Left renal pelvis (tissue), 4 donors: ENCODE measurements at places on chromosomes 1 and 21.

DNA sequence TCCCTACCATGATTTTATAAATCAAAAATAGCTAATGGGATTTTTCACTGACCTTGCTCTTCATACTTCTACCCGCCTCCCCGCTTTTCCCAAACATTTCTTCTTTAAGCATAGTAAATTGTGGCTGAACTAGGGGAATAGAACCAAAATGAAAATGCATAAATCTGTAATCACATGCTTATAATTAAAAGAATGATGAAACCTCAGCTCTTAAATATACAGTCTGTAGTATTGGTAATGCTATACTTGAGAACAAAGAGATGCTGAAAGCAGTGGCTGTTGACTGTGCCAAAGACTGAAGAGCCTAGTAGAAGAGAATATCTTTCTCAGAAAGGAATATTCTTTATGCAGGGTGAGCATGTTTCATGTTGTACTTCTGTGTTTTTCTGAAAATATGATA lies 249.1 kb downstream of the GREM2 start:
- no peak for DNase-seq

- no peak for DNase-seq
Observed at GRCh38 chr1:224544346-224545110, 71.6 kb upstream of the CNIH3 start.

- no peak for DNase-seq
Observed at GRCh38 chr1:62514746-62515423, 78.0 kb downstream of the USP1 start.

DNA sequence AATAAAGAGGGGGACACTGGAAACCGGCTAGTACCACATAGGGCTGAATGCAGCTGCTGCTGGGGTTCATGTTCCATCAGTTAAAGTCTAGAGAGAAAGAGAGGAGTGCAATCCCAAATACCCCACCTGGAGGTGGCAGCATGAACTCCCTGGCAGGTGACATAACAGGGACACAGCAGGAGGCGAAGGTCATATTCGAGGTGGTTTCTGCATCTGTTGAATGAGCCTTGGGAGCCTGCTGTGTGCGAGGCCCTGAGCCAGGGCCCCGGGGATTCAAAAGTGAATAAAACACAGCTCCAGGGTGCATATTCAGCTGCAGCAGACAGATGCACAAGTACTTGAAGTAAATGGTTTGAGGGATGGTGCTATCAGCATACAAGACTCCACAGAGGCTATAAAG lies 456.8 kb downstream of the SETD4 start:
- no peak for DNase-seq

- DNase-seq, result no peak
Observed at GRCh38 chr1:21815724-21816321, 3.8 kb downstream of the LDLRAD2 start.

DNA sequence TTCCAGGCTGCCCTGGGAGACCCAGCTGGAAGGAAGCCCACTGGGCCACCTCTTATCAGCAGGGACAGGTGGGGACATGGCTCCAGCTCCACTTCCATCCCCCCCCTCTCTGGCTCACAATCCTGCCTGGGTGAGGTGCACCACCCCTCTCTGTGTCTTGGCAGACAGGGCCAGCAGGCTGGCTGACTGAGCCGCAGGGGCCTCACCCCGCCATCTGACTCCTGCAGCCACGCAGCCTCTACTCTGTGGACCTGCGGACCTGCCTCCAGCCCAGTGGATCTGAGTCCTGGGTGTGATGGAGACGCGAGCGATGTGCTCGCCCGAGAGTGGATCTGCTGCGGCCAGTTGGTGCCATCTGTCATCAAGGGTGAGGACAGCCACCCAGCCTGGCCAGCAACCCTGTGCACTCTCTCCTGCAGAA lies 30.1 kb downstream of the RCC2 start:
- DNase-seq, result no peak

DNA sequence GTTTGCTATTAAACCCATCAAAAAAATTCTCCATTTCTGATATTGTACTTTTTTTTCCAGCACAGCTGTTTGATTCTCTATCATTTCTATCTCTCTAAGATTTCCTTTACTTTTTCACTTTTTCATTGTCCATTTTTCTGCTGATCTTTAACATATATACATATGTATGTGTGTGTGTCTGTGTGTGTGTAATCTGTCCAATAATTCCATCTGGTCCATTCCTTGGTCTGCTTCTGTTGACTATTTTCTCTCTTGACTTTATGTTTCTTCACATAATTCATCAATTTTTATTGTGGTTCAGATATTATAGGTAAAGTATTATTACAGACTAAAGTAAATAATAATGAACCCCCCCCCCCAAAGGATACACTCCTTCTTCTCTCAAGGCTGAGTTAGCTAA lies 84.2 kb downstream of the RGS7 start:
- DNase-seq, result no peak

DNA sequence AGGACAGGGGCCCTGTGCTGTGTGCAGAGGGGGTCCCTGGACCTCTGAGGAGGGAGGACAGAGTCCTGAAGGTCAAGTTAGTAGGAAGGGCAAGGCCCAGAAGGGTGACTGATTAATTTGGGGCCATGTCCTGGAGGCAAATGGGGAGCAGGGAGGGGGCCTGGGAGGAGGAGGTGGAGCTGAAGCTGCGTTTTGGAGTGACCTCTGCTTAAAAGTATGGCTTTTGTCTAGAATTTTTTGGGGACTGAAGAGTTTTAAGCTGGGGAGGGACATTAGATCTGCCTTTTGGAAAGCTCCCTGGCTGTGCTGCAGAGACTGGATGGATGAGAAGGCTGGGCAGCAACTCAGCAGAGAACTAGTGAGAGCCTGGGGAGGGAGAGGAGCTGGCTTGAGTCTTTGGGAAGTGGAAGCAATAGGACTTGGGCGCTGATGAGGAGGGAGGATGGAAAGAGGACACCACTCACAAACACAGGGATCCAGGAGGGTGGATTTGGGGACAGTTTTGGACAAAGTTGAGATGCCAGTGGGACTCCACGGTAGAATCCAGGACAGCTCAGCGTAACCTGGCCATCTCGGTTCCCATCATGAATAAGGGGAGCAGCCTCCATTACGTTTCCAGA lies 52.9 kb downstream of the ACBD3 start:
- DNase-seq, result no peak

- DNase-seq, result no peak
Observed at GRCh38 chr1:84164567-84165021, 20.5 kb downstream of the PRKACB start.

DNA sequence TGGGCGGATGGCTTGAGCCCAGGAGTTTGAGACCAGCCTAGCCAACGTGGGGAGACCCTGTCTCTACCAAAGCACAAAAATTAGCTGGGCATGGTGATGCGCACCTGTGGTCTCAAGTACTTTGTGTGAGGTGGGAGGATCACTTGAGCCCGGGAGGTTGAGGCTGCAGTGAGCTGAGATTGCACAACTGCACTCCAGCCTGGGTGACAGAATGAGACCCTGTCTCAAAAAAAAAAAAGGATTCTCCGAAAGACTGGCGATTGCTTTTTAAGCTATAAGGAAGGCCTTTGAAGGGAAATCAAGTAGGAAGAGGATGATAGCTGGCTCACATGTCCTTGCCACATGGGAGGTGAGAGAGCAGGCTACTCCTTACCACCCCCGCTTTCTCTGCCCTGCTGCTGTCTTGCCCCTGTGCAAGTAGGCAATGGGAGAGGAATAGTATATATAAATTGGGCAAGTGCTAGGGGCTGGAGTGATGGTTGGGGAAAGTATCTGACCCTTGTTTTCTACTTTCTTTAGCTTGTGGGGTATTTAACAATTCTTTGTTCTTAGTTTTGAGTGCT lies 3.8 kb upstream of the LAMTOR5 start:
- DNase-seq, result no peak

DNA sequence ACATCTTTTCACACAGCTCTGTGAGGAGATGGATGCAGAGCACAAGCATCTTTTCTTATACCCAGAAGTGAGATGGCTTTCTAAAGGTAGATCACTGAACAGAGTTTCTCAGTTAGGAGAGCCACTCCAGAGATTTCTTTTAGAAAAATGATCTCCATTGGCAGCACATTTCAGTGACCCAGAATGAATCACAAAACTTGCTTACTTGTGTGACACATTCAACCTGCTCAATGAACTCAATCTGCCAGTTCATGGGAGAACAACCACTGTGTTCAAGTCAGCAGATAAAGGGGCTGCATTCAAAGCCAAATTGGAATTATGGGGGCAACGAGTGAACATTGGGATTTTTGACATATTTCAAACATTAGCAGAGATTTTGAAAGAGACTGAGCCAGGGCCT lies 78.3 kb downstream of the UCHL5 start:
- no peak for DNase-seq

GRCh38 chr1:236862219-236862591 lies 67.1 kb downstream of the MTR start:
- DNase-seq, result no peak

GRCh38 chr1:234658138-234658537 lies 48.2 kb upstream of the IRF2BP2 start:
- no peak for DNase-seq

DNA sequence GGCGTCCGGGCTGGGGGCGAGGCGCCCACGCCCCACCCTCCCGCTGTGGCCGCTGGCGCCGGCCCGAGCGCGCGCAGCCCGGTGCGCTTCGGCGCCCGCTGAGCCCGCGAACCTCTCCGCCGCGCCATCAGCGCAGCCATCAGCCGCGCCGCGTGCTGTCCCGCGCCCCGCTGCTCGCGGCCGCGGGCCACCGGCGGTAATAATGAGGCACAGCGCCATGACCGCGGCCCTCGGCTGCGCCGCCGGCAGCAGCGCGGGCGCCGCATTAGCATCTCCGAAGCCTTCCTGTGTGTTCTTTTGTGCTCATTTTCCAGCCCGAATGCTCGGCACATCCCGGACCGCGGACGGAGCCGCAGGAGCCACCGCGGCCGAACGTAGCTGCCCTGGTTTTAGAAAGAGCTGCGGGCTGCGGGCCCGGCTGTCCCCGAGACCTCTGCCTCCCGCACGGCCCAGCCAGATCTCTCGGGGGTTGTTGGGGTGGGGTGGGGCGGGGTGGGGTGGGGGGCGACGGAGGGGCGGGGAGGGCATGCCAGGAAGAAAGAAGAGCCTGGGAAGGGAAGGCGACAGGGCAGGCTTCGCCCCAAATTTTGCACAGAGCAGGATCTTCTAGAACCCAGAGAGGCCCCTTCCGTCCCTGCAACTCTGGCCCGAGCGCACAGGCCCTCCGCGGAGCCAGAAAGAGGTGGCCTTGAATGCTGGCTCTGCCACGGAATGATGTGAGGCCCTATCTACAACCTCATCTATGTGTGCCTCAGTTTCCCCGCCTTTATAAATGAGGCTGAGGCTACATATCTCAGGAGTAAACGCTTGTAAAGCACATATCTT lies 55.3 kb downstream of the RRAGC start:
- no peak for DNase-seq

DNA sequence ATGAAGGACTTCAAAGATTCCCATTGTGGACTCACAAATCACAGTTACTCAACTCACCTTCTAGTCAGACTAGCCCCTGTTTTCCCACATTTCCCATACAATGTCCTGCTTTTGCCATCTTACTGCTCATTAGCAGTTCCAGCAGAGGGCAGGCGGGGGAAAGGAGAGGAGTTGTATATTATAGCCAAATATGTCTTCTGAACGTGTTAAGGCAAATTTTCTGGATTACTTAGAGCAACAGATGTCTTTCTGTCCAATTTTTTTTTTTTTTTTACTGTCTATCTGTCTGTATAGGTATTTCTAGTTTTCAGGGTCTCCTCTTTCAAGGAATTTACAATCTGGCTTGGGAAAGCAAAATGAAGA lies 29.9 kb upstream of the DDAH1 start:
- DNase-seq, result no peak

DNA sequence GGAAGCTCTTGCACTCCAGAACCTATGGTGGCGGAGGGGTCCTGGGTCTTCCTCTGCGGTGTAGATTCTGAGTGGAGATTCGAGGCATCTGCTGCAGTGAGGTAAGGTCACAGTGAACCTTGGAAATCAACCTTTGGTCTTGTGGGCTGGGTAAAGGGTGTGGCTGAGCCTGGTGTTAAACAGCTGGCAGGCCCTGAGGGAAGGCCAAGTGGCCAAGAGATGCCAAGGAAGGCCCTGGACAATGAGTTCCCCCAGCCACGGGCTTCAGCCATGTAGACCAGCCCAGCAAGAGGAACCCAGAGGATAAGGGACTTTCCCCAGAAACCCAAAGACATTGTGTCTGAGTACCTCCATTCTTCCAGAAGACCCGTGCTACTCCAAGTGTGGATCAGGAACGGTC lies 137.2 kb upstream of the ETS2 start:
- no peak for DNase-seq

- DNase-seq, result no peak
Observed at GRCh38 chr1:15573477-15573876, 11.4 kb downstream of the AGMAT start.

- DNase-seq, result no peak
Observed at GRCh38 chr1:239353536-239353935, 32.8 kb upstream of the CHRM3 start.

GRCh38 chr1:231032963-231033362 lies 7.1 kb downstream of the FAM89A start:
- no peak for DNase-seq

DNA sequence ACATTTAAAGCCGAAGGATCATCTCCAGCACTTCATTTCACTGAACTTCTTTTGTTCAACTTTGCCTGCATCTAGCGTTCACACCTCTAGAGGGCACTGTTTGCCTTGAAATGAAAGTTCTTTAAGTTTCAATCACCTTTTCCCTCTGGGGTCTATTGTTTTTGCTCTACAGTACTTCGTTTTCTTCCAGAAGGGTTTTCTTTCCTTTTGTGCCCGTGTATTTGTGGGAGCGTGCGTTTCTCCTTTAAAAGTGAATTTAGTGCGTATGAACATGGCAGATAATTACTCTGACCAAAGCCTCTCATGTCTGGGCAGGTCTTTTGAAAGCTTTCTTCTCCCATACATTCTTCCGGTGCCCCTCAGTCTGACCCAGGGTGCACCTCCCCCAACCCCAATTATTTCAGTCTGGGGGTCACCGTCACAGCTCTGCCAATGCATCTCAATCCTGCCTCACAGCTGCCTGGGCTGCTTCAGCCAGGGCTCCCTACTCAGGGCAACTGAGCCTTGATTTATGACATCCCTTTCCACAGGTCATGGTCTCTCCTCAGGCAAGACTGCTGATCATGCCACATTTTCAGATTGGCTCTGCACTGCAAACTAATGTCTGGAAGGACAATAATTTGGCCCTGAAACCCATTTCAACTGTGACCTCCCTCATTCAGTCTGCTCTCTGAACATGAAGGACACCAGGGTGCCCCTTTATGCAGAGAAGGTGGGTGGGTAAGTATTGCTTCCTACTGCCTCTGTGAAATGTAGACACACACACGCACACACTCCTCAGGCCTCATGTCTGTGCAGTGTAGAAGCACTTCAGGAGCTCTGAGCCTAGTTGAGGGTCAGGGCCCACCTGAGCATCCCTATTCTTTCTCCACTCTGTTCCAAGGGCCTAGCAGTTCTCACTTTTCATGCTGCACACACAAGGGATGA lies 88.6 kb downstream of the NUF2 start:
- peak; percentile 78 for DNase-seq

- no peak for DNase-seq
Observed at GRCh38 chr1:3240524-3241235, 171.7 kb downstream of the PRDM16 start.
